ENCODE measurements at places on chromosomes 5 and 9.

- peak; percentile 16 for DNase-seq
Measured at GRCh38 chr5:10466446-10467073, 24.9 kb downstream of the ROPN1L start.

DNA sequence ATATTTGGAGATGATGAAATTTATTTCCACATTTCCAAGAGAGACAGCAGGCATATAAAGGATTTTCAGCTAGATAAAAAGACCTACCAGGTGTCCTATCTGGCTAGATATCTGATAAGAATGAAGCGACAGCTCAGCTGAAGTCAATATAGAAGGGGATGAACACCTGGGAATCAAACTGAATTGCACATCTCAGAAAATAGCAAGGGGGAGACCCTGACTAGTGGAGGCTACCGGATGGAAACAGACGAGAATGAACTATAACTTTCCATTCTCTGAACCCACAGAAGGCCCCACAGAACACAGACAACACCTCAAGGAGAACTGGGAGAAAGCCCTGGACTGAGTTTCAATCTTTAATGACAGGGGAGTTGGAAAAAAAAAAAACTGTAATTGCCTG is 51.1 kb downstream of the CPLANE1 start:
- no peak for DNase-seq

GRCh38 chr5:77885519-77885918 is 109.4 kb upstream of the TBCA start:
- no peak for DNase-seq

GRCh38 chr5:178246624-178247279 is 14.2 kb upstream of the PHYKPL start:
- DNase-seq, result no peak

DNA sequence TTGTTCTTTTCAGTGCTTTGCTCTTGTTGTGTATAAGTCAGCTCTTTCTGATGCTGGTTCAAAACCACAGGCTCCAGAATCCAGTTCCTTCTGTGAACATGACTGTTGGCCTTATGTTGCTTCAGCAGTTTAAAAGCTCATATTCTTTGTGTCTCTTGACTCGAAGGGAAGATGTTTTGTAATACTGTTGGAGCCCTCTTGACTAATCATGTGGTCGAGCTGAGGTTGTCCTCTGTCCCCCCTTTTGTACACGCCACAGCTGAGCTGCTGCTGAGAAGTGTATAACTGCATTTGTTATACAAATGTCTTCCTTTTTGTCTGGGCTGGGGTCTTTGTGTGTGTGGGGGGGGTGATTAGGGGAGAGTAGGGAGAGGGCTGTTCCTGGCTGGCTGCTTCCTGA is 35.8 kb downstream of the SLC36A1 start:
- peak; percentile 87 for DNase-seq

- no peak for DNase-seq
Measured at GRCh38 chr9:103625161-103625804, 468.8 kb upstream of the SMC2 start.

GRCh38 chr5:59709346-59709821 is 184.1 kb downstream of the PDE4D start:
- DNase-seq, result no peak

DNA sequence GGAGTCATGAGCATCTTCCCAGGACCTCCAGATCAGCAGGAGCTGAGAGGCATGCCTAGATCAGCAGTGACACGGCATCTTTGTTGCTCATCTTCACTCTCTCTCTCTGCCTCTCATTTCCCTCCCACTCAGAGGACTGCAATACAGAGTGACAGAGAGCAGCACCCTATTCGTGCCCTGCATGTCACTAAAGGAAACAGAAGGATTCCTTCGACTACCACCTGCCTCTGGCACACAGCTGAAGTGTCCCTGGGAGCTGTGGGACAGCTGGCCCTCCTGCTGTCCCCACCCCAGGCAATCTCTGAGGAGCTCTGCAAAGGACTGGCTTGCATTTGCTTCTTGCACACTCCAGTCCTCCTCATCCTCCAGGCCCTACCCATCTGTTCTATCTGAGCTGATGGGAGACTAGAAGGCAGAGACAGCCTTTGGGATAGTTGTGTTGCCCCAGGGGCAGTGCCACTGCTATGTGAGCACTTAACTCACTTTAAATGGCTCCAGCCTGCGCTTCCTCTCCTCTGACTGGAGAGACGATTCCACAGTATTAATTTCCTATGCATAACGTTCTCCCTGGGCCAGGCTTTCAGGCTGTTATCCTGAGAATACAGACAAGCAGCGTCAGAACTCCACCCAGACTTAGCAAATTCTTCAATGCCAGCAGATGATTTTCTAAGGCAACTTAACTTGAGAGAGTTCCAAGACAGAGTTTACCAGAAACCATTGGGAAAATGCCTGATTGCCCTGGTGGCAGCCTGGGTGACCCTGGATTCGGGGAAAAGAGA is 167.6 kb upstream of the MAP1B start:
- no peak for DNase-seq

- DNase-seq, result no peak
Measured at GRCh38 chr5:171493646-171494393, 74.4 kb downstream of the FGF18 start.

- no peak for DNase-seq
Measured at GRCh38 chr5:138824924-138825863, 49.9 kb downstream of the LRRTM2 start.

DNA sequence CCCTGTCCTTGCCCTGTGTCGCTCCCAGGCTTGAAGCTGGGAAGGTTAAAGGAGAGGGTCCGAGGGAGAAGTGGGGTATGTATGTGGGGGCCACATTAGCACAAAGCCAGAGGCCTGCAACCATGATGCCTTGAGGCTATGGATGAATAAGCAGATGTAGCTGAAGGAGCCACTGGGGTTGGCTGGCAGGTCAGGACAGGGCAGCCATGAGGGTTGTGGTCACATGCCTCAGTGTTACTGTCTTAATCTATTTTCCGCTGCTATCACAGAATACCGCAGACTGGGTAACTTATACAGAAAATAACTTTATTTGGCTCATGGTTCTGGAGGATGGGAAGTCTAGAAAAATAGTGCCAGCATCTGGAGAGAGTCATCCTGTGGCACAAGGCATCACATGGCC is 9.2 kb upstream of the GRHPR start:
- no peak for DNase-seq

DNA sequence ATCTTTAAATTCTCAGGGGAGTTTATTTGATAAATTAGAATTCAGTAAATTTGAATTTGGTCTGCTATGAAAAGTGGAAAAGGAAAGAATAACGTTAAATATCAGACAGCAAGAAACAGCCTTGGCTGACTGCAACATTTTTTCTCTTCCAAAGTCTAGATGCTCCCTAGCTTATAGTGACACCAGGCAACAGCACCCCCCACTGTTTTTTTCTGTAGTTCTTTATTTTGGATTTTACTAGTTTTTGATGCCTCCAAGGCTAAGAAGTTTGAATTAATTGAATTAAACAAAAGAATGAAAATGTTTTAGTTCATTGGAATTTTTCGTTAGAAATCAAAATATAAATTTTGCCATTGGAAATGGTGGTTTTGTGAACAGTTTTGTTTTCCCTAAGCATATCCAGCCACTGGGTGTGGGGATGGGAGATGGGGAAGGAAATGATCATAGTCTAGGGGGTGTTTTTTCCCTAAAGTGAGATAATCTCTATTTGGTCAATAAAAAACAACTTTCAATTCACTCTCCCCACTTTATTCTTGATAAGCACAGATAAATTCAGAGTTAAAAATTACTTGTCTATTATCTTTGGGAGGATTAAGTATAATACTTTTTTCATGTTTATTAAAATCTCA is 199.3 kb upstream of the CD180 start:
- DNase-seq, result no peak

- no peak for DNase-seq
Measured at GRCh38 chr5:66694036-66694435, 97.8 kb downstream of the MAST4 start.

DNA sequence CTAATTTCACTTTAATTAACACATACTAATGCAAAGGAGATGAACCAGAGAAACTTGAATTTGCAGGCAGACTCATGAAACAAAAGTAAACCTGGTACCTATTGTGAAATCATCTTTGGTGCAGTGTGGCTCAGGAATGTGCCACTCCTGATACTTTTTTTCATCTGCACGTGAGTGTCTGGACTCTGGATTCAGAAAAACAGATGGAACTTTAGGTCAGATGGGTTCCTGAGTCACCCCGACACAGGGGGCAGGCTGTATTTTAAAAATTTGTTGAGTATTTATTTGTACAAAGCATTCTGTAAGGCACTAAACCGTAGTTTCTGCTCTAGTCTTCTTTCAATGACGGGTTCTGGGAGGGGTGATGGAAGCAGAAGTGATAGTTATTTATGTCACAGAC is 52.2 kb upstream of the TUT7 start:
- DNase-seq, result no peak

DNA sequence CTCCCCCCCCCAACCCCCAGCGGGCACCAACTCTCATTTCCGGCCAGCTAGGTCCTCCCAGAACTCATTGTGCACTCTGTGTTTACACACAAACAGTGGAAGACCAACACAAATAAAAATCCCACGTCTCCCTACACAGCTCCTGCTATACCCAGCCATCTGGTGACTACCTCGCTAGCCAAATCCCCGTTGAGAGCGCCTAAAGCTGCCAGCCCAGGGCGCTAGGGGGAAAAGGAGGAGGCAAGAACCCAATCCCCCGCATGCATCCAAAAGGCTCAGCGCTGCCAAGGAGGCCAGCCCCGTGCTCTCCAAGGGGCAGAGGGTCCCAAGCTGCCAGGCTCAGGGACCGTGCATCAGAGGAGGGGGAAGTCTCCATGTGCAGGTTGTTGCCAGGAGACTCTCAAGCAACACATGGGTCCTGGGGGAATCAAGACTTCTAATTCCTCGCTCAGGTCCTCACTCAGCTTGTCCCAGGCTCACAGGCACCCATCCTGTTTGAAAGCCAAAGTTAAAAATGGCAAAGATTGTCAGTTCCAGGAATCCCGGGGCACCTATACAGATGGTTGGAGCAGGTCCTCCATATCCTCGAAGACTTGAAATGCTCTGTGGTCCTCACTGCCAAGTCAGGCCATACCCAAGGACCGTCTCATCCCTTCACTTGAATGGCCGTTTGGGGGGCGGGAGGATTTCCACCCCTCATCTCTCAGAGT is 2.7 kb downstream of the ASTN2 start:
- no peak for DNase-seq

- no peak for DNase-seq
Measured at GRCh38 chr5:176824604-176825003, 14.2 kb downstream of the UNC5A start.

- no peak for DNase-seq
Measured at GRCh38 chr9:127634698-127635097, 22.6 kb downstream of the STXBP1 start.

GRCh38 chr5:116942622-116943021 is 368.0 kb upstream of the SEMA6A start:
- DNase-seq, result no peak

DNA sequence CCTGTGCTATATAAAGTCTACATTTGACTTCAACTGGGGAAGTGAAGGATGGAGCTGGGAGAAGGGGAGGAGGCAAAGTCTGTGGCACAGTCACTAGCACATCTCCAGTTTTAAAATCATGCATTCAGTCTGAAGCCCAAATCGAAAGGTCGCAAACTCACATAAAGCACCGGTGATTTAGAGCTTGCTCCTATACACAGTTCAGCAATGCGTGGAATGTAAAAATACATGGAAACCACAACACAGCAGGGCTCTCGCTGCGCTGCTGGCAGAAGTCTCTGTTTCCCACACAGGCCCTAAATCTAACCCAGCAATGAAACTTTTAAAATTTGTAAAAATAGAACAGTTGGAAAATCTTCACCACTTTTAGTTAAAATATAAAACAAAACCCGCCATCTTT is 68.2 kb downstream of the EBF1 start:
- no peak for DNase-seq

DNA sequence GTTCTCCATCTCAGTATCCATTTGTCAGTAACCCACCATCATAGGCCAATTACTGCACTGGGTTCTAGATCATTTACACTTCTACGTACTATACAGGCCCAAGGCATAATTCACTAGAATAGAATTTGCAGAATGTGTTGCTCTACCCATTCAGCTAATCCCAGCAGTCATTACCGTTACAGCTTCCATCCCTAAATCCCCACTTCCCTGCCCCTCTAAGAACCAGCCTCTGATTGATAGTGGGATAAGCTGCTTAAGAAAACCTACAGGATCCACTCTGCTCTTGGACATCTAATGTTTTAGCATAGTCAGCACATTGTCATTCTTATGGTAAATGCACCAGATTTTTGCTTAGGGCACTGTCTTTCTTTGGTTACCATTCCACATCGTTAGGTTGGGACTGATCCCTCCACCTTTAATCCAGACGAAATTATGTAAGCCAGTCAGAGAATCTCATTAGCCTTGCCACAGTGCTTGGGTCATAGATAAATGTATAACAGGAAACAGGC is 39.3 kb upstream of the CHD1 start:
- DNase-seq, result no peak

- no peak for DNase-seq
Measured at GRCh38 chr5:177445917-177446199, 756 bp upstream of the PRR7 start.

DNA sequence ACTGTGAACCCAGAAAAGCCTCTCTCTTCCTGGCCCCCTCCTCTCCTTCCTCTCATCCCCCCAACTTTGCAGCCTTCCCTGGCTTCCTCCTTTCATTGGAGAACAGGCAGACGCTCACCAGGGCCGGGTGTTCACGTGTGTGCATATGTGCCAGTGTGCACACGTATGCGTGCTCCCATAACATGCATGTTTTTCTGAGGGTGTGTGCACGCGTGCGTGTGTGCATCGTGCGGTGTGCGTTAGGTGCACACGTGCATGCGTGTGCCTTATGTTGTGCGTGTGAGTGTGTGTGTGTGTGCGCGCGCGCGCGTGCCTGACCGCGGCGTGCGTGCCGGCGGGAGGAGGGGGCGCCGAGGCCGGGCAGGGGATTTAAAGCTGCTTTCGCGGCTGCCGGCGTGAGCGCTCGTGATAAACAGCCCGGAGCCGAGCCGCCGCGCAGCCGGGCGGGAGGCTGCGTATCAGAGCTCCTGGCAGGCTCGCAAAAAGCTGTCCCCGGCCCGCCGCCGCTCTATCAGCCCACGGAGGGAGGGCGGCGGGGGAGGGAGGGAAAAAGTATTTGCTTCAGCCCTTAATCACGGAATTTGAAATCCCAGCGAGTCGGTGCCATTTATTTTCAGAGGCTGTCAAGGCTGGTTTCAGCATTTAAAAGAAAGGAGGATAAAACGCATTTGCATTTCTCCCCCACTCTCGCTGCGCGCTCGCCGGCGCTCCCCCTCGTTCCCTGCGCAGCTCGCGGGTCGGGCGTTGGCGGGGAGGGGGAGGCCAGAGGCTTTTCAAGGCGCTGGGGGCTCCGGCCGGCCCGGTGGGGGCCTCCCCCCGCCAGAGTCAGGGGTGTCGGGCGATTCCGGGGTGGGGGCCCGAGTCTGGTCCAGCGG is 183.9 kb downstream of the C9orf50 start:
- no peak for DNase-seq

DNA sequence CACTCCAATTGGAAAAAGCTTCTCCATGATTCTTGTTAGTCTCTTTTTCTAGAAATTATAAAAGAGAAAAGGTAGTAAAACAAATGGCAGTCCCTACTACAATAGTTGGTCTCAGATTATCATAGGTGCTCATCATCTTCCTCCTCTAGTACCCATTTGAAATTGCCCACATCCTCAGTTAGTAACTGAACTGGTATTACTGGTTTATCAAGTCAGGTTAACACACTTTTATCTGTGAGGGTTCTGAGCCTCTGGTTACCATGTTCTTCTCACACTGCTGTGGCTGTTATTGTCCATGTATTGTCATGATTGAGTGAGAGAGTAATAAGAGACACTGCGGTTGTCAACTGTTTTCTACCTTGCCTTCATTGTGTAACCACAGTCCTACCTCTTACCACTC is 901.7 kb downstream of the TLE1 start:
- DNase-seq, result no peak

Data from CD14-positive monocyte (primary cell).